Inflammatory macrophage treated with lipopolysaccharide for 1 hour (primary cell): ENCODE measurements at places on chromosomes 5 and 9.

- DNase-seq = peak; percentile 79
Observed at GRCh38 chr9:133782157-133783130, 44.3 kb upstream of the SARDH start.

- DNase-seq = peak; percentile 21
Observed at GRCh38 chr5:126869005-126869451, 92.1 kb downstream of the LMNB1 start.

GRCh38 chr9:71692337-71692736 is 76.0 kb downstream of the CEMIP2 start:
- DNase-seq = peak; percentile 66

DNA sequence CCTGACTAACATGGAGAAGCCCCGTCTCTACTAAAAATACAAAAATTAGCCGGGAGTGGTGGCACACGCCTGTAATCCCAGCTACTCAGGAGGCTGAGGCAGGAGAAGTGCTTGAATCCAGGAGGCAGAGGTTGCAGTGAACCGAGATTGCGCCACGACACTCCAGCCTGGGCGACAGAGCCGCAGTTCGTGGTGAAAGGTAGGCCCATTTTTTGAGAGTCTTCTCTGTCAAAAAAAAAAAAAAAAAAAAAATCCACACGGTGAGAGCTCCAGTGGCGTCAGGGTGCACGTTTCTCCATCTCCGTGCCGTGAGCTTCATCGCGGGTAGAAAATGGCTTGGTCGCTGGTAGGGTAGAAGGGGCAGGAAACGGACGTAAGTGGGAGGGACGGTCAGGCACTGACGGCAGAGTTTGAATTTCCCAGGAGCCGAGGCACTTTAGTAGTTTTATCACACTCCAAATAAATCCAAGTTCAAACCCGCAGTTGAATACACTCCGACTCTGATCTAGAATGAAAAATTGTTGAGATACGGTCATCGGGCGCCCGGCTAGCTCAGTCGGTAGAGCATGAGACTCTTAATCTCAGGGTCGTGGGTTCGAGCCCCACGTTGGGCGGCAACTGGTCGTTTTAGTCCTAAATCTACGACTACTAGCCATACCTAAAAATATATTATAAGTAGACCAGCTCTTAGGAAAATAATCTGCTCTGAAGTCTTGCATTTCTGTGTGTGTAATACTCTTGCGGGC is 2.4 kb upstream of the TRIM7 start:
- DNase-seq = peak; percentile 83

DNA sequence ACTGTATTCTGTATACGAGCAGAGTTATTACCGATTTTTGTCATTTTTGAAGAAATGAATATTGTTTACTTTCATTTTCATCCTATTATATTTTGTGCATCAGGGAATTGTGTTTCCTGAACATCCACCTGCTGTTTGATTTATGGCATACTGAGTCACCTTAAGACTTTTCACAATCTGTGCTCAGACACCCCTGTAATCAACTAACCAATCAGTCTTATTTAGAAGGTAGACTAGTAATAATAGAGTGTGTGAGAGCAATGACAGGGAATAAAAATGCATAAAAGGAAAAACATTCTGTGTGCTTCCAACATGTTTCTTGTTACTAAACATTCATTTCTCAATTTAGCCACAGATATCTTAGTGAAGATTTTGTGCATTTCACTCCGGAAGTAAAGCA is 1413.6 kb upstream of the ACO1 start:
- DNase-seq = no peak

DNA sequence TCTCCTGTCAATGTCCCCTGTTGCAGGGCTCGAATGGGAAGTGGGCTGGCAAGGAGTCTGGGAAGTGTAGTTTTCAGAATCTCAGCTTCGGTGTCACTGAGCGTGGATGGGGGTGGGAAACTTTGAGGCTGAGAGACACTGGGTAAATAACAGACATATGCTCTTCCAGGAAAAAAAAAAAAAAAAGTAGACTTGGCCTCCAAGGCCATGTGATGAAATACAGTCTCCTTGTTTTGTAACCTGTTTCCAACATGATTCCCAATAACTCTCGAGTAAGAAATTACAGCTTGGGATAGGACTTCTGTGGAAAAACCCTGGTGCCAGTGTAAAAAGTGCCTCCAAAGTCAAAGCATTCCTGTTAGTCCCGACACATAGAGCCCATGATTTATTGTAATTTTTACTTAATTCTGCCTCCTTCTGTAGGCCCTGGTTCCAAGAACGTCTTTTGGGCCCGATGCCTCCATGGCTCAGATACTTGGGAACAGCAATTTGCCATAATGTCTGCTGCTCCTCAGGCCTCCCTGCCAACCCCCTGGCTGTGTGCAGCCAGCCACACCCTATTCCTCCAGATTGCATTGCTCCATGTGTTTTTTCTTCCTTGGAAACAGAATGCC is 119.5 kb upstream of the TNC start:
- DNase-seq = no peak

- DNase-seq = no peak
Observed at GRCh38 chr9:28136113-28136512, 562.8 kb upstream of the C9orf72 start.

GRCh38 chr5:154264549-154265196 is 74.1 kb downstream of the GALNT10 start:
- DNase-seq = no peak

DNA sequence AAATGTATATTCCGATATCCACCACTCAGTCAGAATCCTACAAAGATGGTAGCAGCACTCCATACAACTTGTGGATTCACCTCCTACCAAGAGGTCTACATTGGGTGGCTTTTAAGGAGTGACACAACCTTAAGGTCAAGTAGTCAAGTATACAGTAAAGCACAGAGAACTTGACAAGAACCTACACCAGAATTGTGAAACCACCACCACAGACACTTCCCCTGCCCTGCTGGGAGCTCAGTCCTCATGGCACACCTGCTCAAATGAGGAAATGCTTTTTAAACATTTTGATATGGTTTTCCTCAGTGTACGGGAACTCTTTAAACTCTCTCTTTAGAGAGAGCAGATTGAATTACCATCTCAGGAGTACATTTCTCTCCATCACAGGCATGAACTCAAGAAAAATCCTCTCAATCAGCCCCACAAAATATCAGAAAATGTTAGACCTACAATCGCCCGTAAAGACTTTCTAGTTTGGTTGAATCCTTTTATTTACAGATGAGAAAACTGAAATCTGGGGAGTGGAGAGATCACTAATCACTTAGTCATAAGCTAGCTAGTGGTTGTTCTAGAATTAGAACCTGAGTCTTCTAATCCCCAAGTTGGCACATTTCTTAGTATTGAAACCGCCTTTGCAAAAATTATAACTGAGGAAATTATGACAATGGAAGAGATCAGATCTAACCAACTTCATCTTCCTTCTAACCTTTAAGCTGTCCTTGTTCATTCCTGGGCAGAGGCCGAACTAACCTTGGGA is 38.5 kb upstream of the NR4A3 start:
- DNase-seq = no peak

DNA sequence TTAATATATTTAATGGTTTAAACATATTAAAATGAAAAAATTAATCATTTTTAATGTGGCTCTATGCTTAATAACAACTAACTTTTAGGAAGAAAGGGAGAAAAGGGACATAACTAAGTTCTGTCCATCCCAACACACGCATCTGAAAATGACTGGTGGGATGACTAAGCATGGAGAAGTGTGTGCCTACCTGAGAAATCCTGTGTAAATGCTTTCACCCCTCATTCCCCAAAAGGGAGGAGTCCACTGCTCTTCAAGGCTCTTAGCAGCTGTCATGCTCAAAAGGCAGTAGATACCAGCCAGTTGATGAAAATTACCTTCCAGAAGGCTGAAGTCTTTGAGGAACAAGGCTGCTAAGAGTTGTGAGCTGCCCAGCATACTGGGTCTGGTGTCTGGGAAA is 130.9 kb downstream of the NFIB start:
- DNase-seq = no peak

DNA sequence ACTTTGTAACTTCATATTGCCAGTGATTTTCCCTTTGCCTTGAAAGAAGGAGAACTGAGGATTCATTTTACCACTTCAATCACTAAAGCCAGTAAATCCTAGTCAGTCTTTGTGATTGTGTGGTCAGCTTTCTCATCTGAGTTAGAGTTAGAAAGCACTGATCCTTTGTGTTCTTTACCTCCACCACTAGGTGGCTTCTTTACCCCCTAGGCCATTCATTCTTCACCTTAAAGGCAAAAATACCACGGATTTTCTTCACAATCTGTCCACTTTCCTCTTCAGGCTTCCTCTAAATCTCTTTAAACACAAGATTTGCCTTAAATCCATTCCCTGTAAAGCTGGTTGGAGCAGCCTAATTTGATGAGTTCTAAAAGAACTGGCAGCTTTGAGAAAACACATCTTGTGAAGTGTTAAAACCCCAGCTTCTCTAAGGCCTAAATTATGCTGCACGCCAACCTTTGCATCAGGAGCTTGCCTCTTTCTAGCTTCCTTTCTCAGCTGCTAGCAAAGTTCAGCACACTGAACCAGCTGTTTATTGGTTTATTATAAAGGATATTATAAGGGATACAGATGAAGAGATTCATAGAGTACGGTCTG is 20.4 kb downstream of the BDP1 start:
- DNase-seq = peak; percentile 10

- peak; percentile 80 for DNase-seq
Observed at GRCh38 chr5:143428155-143428554, 24.7 kb upstream of the NR3C1 start.

GRCh38 chr5:146088098-146088497 is 17.3 kb downstream of the PLAC8L1 start:
- DNase-seq = no peak

DNA sequence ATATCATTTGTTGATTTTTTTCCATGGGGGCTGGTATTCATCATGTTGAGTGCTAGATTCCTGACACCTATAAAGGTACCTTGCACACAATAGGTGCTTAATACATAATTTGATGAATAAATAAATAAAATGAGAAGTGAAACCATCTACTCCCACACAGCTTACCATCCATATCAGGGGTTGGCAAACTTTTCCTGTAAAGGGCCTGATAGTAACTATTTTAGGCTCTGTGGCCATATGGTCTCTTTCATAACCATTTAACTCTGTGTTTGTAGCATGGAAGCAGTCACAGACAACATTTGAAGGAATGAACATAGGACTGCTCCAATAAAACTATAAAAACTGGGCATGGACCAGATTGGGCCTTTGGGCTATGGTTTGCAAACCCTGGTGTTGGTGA is 100.3 kb downstream of the GCNT1 start:
- DNase-seq = peak; percentile 73

DNA sequence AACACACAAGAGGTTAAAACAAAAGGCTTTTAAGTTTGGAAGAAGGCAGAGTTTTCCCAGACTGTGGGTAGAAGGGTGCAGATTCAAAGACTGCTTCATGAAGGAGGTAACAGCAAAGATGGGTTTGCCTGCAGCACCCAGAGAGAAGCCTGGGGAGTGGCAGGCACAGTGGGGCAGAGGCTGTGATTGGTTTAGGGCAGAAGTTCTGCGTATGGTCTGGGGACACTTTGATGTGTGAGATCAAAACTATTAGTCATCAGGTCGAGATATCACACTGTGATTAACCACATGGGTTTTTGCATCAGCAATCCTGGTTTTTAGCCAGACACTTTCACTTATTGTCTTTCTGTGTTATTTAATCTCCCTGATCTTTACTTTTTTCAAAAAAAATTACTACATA is 188.8 kb upstream of the GLRA1 start:
- no peak for DNase-seq

GRCh38 chr9:35367451-35367850 is 122.5 kb upstream of the RUSC2 start:
- no peak for DNase-seq

DNA sequence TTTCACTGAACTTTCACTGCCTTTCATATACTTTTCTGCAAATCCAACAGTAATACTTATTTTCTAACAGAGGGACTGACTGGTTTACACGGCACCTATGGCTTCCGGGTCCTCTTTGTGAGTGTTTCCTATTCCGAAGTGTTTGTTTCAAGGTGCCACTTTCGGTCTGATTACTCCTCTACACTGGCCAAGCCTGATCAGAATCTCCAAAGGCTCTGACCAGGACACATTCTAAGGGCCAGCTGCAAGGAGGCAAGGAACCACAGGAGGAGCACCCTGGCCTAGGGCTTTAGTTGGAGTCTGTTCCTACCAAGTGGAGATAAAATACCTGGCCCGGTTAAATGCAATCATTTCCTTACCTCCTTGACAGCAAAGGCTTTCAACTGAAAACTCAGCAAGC is 132.1 kb downstream of the GLIS3 start:
- no peak for DNase-seq

DNA sequence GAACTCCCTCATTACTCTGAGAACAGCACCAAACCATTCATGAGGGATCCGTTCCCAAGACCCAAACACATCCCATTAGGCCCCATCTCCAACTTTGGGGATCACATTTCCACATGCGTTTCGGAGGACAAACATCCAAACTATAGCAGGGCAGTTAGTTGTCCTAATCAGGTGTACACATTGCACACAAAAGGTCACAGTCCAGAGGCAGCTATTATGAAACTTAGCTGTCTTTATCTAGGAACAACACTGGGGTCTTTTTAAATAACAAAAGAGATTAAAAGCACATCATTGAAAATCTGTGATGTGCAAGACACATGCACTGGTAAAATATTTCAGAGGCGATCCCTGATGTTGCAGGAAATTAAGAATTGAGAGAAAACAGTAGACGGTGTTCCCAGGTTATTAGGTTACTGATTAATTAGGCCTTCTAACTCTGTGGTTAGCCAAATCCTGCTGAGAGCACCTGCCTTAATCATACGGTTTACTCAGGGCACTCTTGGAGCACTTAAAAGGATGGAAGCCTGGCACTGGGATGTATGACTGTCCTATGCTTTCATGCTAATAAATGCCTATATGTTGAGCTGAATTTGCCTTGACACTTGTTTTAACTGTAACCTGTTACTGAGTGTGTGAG is 1574.5 kb upstream of the WWC1 start:
- no peak for DNase-seq

- DNase-seq = no peak
Observed at GRCh38 chr9:133754688-133755227, 16.6 kb upstream of the SARDH start.

DNA sequence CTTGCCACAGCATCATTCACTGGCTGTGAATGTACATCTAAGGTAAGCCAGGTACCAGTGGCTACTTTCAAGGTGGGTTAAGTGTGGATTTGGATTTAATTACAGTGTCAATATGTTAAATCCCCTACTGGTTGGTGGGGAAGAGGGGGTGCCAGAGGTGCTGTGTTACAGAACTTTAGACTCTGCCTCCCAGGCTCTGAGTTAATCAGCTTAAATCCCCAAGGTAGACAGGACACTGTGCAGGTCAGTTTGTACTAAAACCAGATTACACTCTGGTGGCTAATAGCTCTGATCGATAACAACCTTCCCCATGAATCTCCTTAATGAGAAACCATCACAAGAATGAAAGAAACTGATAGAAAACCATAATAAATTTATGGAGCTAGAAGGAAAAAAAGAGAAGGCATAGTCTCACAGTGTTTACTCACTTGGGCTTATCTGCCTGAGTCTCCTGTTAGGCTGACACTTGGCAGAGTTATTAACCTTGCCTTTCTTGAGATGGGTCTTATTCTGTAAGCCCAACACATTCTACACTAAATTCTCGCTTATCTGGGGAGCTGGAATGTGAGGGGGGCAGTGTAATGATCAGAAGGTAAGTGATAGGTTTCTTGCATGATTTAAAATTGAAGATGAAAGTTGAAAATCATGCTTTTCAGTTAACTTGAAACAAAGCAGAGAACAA is 106.8 kb downstream of the LMNB1 start:
- DNase-seq = no peak
